Epithelial cell of alveolus of lung (primary cell): ENCODE measurements at places on chromosomes 13 and 19. TPM values are rescaled to one million over a fixed set of nuclear protein-coding genes. Genes with fewer than 3 reads are reported as not detected.

Gene TLE5
- 391 and 417 TPM in 2 replicates for total RNA-seq

Gene UNC13A
- 0.08 and 2.5 TPM in 2 replicates for total RNA-seq

Gene YJEFN3
- 0.26 and 2.4 TPM in 2 replicates for total RNA-seq

Gene ZNF331
- 3.1 and 15.9 TPM in 2 replicates for total RNA-seq

Gene BEST2
- total RNA-seq, result 1.8 TPM in 1 of 2 replicates, not detected in the other

Gene FCER2
- total RNA-seq, result not detected in 2 replicates

Gene ZNF506
- total RNA-seq, result 6.5 and 18.7 TPM in 2 replicates

Gene CFAP97D2
- not detected in 2 replicates for total RNA-seq

Gene PLIN5
- not detected in 2 replicates for total RNA-seq

Gene CTXN1
- total RNA-seq, result 4.3 and 7.1 TPM in 2 replicates

Gene CPB2
- not detected in 2 replicates for total RNA-seq

Gene CCDC8
- total RNA-seq, result 26.4 and 42.2 TPM in 2 replicates

Gene IZUMO2
- 0.65 TPM in 1 of 2 replicates, not detected in the other for total RNA-seq

Gene CGB7
- total RNA-seq, result 0.40 and 2.7 TPM in 2 replicates

Gene ODAD3
- 0.13 TPM in 1 of 2 replicates, not detected in the other for total RNA-seq

Gene C19orf85
- total RNA-seq, result not detected in 2 replicates

Gene POU2F2
- total RNA-seq, result 0.32 and 5.0 TPM in 2 replicates

Gene ZNF221
- total RNA-seq, result 2.6 and 15.8 TPM in 2 replicates

Gene CEACAM8
- total RNA-seq, result not detected in 2 replicates

Gene ADGRE3
- not detected in 2 replicates for total RNA-seq

Gene MYH14
- total RNA-seq, result 0.65 TPM in 1 of 2 replicates, not detected in the other

Gene RNF17
- total RNA-seq, result not detected in 2 replicates

Gene RDH8
- total RNA-seq, result not detected in 2 replicates

Gene SIPA1L3
- total RNA-seq, result 21.6 and 23.6 TPM in 2 replicates

Gene SELENOV
- total RNA-seq, result not detected in 2 replicates
